ENCODE measurements at places on chromosomes 6 and 20.

DNA sequence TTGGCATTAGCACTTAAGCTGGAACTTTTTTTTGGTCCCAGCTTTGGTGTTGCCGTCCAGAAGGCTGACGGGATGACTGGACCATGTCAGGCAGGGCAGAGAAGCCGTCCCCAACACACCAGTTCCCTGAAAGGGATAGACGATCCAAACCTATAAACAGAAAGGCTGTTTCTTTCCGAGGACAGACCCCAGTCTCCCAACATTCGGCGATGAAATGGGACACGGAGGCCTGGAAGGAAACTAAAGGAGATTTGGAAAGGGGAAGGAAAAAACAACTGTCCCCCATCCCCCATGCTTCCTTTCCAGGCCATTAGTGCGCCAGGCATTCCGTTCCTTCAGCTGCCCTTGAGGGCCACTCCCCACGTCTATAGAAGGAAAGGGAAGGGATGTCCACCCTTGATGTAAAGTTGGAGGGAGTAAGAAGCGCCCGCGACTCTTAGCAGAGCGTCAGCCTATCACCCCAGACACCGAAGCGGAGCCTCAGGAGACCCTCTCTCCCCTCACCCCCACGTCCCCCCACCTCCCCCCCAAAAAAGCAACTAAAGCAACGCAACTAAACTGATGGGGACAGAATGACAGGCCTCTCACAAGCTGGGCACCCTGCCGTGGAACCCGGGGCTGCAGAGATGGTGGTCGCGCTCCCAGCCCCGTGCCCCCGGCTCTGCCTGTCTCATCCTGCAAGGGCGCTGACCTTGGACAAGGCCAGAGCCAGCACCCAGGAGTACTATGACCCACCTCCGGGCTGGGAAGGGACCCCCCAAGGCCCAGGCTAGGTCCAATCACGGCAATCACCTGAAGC, 638 bp downstream of the BLCAP start:
- no peak for DNase-seq

DNA sequence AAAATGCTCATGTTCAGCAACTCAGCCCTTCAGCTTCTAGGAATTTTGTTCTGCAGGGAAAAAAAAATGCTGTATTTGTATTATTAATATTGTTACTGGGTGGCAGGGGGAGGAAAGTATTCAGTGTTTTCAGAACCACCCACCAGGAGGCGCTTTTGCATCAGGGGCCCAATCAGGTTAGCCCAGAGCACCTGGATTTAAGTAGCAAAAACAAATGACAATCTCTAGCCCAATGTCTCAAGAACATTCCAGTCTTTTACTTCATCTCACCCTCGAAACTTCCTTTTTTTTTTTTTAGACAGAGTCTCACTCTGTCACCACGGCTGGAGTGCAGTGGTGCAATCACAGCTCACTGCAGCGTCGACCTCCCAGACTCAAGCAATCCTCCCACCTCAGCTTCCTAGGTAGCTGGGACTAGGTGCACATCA, 635 bp upstream of the C20orf203 start:
- DNase-seq, result no peak

DNA sequence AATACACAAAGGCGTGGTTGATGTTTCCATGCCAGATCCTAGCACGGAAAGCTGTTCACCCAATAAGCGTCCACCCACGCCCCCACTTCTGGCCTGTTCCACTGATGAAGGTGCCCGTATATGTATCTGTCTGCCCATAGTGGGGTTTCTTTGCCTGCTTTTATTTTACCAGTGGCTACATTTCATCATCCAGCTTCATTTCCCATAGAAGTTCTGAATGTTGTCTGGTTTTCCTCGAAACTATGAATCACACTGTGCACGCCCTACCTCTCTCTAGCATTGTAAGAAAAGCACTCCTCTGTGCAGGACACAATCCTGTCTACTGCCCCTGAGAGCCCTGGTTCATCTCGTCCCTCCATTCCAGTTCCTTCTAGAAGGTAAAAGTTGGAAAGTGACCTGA, 8.8 kb upstream of the CD93 start:
- DNase-seq, result no peak

GRCh38 chr6:158379336-158379735, 67.1 kb downstream of the TULP4 start:
- no peak for DNase-seq

- DNase-seq, result no peak
Observed at GRCh38 chr6:83313882-83314281, 117.0 kb downstream of the ME1 start.

DNA sequence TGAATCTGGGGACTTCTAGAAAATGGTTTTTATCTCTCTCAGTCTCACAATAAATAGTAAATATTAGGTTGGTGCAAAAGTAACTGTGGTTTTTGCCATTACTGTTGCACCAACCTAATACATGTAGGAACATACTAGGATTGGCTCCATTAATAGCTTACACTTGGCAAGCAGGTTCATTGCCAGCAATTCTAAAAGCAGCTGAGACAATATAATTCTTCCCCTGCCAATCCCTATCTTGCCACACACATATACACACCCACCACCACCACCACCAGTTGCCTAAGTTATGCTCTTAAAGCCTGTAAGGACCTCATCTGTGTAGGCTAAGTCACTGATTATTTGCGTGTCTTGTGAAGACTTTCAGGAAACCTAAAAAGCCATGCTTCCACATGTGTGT, 145.1 kb downstream of the KIF16B start:
- no peak for DNase-seq

DNA sequence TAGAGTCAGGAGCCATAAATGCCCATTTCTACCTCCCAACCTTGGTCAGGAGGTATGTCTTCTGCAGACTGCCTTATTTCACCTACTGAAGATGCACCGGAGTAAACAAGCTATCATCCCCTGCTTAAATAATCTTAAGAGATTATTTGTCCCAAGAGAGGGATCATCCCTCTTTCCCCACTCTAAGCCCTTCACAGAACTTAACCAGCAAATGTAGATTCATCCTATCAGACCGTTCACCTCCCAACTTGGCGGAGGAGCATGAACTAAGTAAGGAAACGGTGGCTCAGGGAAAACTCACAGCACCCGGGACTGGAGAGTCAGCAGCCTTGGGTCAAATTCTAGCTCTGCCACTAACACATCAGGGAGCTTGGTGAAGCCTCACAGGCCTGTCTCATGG, 115.3 kb downstream of the TRERF1 start:
- DNase-seq, result no peak

DNA sequence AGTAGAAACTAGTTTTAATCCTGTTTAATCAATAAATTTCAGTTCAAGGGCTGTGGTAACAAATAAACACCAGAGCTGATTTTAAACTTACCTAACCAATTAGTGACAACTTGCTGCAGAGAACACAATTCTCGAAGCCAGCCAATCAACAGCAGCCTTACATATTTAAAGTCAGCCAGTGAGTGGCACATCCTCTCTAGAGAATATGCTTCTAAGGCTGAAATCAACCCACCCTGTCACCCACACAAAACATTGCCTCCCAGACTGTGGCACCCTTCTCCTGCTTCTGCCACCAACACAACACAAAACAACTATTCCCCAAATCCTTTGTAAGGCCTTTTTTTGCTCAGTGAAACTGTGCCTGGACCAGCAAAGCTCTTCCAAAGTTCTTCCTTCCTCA, 306.0 kb downstream of the EYA4 start:
- DNase-seq, result no peak

DNA sequence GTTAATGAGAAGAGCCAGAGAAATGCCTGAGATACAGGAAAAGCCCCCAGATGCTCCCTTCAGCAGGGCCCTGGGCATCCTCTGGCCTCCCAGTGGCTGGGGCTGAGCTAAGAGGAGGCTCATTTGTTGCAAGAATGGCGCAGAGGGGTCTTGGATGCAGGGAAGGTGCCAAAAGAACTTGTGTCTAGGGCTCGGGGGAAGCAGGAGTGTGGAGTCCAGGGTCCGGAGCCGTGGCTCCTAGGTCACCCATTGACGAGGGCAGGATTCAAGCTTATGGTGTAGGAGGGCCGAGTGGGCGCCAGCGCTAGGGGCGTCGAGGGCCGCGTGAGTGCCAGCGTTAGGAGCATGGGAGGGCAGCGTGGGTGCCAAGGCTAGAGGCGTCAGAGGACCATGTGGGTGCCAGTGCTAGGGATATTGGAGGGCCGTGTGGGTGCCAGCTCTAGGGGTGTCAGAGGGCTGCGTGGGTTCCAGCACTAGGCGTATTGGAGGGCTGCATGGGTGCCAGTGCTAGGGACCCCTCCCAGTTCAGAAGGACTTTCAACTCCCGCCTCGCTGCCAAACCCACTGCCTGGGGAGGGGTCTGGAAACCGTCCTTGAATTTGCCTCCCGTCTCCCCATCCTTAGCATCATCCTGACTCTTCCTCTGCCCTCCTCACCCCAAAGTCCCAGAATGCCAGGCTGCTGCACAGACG, 250.5 kb upstream of the AFDN start:
- DNase-seq, result no peak

DNA sequence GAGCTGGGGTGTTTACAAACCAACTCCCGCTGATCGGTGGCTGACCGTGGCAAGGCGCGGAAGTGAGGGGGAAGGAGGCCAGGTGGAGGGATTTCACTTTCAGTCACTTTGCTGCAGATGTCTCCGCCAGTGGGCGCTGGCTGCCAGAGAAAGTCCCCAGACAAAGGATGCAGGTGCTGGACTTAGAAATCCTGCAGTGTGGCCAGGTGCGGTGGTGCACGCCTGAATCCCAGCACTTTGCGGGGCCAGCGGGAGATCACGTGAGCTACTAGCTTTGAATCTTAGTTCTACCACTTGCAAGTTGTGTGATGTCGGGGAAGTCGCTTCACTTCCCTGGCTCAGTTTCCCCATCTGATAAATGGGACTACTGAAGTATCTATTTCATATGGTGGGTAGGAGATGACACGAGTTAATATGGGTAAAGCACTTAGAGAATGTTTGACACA, 180.4 kb downstream of the ZNF217 start:
- DNase-seq, result no peak

DNA sequence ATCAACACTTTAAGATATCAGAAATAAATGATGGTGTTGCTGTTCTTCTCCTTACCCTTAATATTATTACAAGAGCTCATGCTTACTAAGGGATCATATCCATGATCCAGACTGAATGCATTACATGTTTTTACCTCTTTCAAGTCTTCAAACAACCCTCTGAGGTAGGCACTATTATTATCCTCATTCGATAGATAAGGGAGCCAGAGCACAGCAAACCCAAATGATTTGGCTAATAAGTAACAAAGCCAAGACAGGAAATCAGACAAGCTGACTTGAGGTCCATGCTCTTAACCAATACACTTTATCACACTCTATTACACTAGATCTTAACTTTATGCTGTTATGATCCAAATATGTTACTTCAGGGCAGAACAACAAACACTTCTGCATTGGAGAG, 145.9 kb downstream of the RALGAPA2 start:
- no peak for DNase-seq
